Endodermal cell (in vitro differentiated cells): ENCODE measurements at places on chromosomes 5 and 9. TPM values are rescaled to one million over a fixed set of nuclear protein-coding genes. Genes with fewer than 3 reads are reported as not detected.

Gene PCDHB15
- 7.5 and 9.8 TPM in 2 replicates for total RNA-seq

DNA sequence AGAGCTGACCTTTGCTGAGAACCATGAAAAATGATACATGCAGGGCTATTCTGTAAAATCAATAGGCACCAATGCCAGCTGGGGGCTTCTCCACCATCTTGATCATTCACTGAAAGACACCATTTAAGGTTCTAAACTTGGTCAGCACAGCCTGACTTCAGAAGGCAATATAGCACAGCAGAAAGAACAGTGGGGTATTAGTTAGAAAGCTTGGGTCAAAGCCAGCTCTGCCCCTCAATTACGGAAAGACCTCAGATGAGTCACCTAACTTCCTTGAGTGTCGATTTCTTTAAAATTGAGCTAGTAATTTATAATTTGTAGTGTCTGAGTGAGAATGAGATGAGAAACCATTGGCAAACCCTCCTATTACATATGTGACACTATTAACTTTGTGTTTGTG, 3.4 kb downstream of the TNC start:
- DNase-seq = no peak

GRCh38 chr5:37882636-37883035, 42.8 kb upstream of the GDNF start:
- no peak for DNase-seq

DNA sequence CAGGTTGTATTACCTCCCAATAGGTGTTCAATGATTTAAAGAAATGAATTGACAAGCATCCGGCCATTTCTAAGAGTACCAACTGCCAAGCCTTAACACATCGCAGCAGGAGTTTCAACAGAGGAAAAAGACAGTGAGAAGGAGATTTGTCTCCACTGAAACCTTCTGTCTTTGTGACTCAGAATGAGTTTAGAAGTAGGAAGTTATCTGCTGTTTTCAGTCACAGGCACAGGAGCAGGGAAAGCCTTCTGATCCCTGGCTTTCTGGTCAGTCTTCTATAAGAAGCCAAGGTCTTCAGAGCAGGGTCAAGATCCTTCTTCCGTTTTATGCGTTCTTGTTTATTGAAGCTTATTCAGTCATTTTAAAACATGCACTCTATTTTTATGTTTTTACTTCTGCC, 390.7 kb upstream of the PCSK5 start:
- DNase-seq = no peak

DNA sequence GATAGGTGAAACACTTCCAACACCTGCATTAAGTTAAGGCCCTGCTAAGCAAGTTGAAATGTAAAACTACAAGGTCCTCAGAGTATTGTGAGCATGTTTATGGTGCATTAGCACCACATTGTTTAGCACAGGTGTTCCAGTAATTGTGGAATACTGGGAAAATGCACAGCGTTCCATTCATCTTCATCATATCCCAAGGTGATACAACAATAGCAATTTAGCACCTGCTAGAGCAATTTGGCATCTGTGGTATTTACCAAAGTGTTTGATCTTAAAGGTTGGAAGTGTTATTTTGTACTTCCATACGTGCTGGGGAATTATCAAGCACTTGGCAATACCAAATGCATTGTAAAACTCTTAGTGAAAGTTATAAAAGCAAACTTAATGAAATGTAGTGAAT, 266.8 kb downstream of the CYLC2 start:
- DNase-seq = no peak

GRCh38 chr5:149765932-149766331, 35.8 kb downstream of the PPARGC1B start:
- DNase-seq = no peak

- no peak for DNase-seq
These were observed 6.7 kb upstream of the RXRA start for GRCh38 chr9:134319306-134320125.

DNA sequence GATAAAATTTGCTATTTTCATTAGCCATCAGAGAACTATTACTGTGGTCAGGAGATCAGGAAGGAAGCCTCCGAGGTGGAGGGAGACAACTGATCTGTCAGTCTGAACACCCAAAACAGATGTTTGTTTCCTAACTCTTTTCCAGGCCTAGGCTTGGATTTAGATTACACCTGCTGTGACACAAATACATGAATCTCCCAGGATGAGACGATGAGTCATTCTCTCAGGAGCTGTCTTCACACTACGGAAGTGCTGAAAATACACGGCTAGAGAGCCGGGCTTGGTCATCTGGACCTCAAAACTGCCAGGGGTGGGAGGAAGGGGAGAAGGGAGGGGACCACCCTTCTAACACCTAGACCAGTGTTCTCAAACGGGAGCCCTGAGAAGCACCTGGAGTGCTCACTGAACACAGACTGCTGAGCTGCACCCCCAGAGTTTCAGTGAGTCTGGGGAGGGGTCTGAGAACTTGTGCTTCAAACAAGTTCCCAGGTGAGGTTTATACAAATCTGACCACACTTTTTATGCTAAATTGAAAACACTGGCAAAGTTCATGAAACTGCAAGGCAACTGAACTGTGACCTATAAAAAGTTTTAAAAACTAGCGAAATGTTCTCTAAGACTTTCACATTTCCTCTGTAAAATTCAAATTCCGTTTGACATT, 80.3 kb upstream of the EQTN start:
- peak; percentile 72 for DNase-seq

- no peak for DNase-seq
These were observed 52.4 kb upstream of the PPARGC1B start for GRCh38 chr5:149677731-149678130.

GRCh38 chr5:173655196-173655797, 38.8 kb upstream of the BOD1 start:
- peak; percentile 54 for DNase-seq
